Smooth muscle cell of the pulmonary artery (primary cell): ENCODE measurements at places on chromosomes 3 and 15. TPM values are rescaled to one million over a fixed set of nuclear protein-coding genes. Genes with fewer than 3 reads are reported as not detected.

The FBXO40 gene
- total RNA-seq: not detected in 2 replicates

The DAG1 gene
- 113 and 115 TPM in 2 replicates for total RNA-seq

The PPP2R3A gene
- 9.3 and 9.6 TPM in 2 replicates for total RNA-seq

The C3orf80 gene
- total RNA-seq: 1.7 and 1.8 TPM in 2 replicates

The DAZL gene
- total RNA-seq: not detected in 2 replicates

The GOLGA8N gene
- 6.8 and 7.1 TPM in 2 replicates for total RNA-seq

The UBR1 gene
- 30.3 and 39.9 TPM in 2 replicates for total RNA-seq

The EIF4G1 gene
- total RNA-seq: 496 and 598 TPM in 2 replicates

The DUOX2 gene
- total RNA-seq: 0.03 TPM in 1 of 2 replicates, not detected in the other

The PLSCR2 gene
- 0.26 TPM in 1 of 2 replicates, not detected in the other for total RNA-seq

The MORC1 gene
- not detected in 2 replicates for total RNA-seq
